ENCODE measurements at places on chromosomes 13 and 19. TPM values are rescaled to one million over a fixed set of nuclear protein-coding genes. Genes with fewer than 3 reads are reported as not detected.

GRCh38 chr19:47569331-47569730, 3.6 kb downstream of the ZNF541 start:
- DNase-seq: no peak

GRCh38 chr13:97018029-97018819, 23.9 kb upstream of the OXGR1 start:
- no peak for DNase-seq

DNA sequence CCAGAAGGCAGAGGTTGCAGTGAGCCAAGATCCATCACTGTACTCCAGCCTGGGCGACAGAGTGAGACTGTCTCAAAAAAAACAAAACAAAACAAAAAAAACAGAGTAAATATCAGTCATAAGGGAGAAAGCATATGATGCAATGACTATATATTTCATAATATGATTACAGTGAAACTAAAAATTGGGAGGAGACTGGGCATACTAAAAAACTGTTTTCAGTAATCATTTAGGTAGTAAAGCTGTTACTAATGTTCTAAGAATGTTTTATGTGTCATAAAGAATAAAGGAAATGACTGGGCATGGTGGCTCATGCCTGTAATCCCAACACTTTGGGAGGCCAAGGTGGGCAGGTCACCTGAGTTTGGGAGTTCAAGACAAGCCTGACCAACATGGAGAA, 15.9 kb downstream of the ZNF573 start:
- DNase-seq: no peak

DNA sequence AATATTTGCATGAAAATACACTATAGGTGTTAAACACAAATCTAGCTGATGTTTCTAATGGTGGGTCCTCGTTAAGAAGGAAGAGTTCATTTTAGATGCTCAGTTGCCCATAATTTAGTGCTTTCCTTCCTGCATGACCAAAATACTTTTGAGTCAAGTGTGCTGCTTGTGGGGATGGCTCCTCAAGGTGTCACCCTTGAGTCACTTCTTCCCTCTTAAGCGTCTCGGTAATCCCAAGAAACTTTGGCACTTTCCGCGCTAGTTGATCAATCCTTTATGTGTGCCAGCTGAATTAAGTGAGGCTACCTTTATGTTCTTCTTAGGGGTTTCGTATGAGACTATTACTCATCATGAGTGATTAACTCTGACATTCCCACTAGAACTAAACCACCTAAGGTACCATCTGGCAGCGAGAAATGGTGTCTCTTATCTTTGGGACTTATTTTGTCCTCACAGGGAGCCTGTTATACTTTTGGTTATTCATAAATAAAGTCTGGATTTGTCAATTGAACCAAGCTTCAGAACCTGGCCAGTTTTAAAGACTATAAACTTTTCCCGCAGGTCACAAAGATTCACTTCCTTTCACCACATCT, 106.8 kb downstream of the NHLRC3 start:
- DNase-seq: peak; percentile 75

GRCh38 chr13:109074436-109074835, 445.0 kb downstream of the MYO16 start:
- DNase-seq: no peak

DNA sequence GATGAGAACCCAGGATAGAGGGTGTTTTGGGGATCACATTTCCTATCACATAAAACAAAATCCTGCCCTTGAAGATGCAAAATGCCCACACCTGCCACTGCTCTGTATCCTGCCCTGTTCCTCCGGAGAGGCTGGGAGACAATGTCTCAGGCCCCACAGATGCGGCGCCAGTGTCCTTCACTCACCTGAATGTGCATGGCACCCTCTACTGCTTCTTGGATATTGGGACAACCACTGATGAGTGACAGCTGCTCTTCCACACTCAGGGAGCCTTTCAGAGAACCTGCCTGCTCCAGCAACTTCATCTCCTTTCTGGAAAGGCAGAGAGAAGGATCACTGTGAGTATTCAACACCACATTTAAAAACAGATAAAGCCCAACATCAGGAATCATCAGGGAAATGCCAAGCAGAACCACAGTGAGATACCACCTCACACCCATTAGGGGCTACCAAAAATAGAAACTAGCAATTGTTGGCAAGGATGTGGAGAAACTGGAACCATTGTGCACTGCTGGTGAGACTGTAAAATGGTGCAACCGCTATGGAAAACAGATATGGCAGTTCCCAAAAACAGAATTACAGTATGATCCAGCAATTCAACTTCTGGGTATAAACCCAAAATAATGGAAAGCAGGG, 36.4 kb downstream of the CRYL1 start:
- DNase-seq: no peak

DNA sequence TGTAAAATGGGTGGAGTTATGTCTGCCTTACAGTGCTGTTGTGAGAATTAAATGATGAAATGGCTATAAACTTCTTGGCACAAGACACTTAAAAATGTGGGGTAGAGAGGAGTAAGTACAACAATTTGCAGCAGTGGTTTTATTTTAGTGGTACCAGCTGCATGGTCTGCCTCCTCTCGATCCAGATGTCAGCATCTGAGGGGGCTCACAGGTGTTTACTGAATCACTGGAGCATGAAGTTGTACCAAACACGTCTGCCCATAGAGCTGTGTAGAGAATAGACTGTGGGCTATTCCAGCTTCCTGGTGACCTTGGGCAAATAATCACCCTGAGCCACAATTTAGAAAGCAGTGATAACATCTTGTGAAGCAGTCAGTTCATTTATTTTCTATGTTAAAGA, 11.1 kb downstream of the SLC10A2 start:
- DNase-seq: no peak

DNA sequence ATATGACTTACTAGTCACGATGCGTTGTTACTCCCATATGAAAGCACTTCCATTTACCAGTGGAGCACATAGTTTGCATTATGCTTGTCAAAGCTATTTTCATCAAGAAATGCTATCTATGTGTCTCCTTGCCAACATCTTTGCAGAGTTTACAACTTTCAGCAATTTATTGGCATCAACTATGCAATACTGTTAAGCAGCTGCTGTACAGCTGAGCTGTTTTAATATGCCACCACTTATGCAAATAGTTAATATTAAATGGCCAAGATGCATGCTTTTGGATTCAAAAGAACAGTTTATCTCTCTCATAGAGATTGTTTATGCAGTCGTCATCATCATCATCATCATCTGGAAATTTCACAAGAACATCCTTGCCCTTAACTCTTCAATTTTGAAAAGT, 67.9 kb upstream of the KLF5 start:
- DNase-seq: no peak

DNA sequence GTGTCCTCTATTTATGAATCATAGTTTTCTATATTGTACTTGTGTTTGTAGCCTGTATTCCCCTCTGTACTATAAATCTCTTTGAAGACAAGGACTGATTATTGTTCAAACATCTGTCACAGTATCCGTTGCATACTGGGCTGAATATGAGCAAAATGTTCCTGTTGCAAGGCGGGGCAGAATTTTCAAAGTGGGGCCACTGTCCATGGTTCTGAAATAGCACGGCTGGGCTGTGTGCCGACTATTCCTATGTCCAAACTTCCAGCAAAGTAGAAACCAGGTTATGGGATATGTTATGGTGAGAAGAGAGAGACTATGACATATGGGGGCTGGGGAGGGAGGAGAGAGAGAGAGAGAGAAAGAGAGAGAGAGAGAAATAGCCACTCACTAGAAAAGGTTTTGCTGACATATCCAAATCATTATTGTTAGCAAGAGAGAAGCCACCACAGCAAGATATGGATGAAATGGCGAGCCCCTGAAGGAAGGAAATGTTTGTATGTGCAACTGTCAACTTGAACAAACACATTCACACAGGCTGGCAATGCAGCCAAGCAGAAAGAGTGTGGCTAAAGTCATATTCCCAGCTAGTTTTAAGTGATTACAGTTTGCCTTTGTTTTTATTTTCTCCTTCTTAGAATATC, 107.0 kb upstream of the GPR12 start:
- DNase-seq: no peak

DNA sequence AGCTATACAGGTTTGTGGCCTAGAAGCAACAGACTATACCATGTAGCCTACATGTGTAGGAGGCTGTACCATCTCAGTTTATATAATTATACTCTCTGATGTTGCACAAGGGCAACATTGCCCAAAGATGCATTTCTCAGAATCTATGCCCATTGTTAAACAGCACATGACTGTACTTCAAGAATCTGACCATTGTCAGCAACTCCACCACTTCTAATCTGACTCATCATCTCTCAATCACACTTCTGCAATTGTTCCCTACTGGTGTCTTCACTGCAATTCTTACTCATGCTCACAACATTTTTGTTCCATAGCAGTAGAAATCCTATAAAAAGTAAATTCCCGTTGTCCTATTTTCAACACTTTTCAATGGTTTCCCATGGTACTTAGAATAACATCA, 63.9 kb upstream of the ATXN8OS start:
- no peak for DNase-seq

DNA sequence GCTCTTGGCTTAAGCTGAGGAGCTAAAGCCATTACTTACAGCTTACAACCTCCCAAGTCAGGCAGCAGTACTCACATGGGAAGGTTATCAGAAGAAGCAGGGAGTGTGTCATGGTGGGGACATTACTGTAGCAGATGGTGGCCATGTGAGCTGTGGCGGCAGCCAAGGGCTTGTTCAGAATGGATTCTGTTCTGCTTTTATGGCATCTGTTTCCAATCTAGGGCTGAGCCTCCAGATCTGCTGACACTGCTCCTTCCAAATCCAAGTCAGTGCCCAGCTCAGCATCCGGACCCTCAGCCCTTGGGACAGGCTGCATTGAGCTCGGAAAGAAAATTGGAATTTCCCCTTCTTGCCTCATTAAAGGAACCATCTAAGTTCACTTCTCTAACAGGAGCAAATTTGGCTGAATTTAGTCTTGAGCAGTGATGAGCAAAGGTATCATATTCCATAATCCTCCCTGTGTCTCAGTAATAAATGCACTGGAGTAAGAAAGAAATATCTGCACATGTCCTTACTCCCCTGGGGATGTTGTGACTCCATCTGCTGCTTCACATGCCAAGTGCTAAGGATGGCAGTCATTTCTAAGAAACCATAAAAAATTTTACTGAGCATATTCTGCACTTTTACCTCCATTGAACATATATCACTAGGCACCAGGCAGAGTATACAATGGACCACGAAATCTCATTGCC, 73.9 kb downstream of the KCTD12 start:
- DNase-seq: peak; percentile 77

SOX1 gene
- total RNA-seq: not detected

CD79A gene
- 2.1 TPM for total RNA-seq

Measured in sciatic nerve (tissue), 2 donors.